Vagina (tissue), 2 donors: ENCODE measurements at places on chromosomes 5 and 9.

GRCh38 chr5:6468104-6468503, 19.4 kb downstream of the UBE2QL1 start:
- DNase-seq: no peak

DNA sequence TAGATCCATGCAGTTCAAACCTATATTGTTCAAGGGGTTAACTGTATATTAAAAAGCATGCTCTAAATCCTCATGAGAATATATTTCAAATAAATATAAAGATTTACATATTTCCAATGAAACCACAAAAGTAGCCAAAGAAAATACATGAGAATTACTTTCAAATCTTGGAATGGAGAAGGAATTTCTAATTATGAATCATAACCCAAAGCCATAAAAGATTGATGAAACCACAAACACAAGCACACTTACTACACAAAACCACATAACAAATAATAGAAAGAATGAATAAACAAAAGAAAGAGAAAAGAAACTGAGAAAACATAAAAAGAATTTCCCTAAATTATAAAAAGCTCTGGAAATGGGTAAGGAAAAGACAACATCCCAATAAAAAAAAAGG, 16.0 kb downstream of the ERP44 start:
- no peak for DNase-seq

GRCh38 chr9:108245901-108246300, 609.9 kb downstream of the ACTL7B start:
- DNase-seq: no peak

GRCh38 chr9:106883626-106884190, 20.7 kb downstream of the ZNF462 start:
- no peak for DNase-seq

DNA sequence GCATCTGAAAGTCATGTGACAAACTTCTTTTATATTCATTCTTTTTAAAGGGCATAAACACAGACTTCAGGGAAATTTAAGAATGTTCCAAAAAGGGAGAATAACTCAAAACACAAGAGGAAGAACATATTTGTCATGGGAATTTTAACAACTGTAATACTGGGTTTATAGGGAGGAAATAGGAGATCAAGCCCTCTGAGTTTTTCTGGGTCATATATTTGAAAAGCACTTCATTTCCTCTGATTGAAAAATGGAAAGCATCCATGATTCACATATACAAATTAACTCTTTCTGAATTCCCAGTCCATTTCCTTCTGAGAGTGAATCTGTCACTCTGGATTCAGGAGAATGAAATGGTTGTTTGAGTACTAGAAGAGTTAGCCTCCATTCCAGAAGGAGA, 26.8 kb downstream of the LURAP1L start:
- no peak for DNase-seq

- DNase-seq: no peak
Measured at GRCh38 chr9:88390371-88390990, 2.2 kb downstream of the SPIN1 start.

DNA sequence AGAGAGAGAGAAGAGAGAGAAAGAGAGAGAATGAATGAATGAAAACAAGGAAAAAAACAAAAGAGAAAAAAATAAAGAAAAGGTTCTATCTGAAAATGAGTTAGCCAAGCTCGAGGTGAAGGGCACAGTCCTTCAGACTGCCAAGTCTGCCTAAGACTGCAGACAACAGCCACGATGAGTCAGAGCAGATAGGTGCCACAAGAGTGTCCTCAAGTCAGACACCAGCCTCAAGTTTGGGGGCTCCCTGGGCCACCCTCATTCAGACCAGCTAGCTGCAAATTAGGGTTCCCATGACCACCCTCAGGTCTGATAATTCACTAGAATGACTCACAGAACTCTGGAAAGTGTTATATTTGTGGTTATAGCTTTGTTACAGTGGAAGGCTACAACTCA, 13.9 kb upstream of the HABP4 start:
- no peak for DNase-seq

- no peak for DNase-seq
Measured at GRCh38 chr5:177474002-177474476, 605 bp upstream of the DBN1 start.

DNA sequence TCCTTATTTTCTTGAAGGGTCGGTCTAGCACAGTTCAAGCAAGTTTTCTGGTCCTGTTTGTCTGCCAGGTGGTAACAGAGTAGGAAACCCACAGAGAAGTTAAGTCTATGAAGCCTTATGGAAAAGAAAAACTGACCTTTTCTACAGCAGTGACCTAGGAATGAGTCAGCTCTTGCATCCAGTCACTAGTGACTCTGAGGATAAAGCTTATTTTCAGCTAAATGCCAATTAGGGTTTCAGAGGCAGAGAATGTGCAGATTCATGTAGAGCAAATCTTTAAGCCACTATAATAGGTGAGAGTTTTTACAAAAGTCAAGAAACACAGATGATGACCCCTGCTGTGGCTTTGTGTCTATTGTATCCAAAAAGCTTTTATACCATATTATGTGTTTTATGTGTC, 100.7 kb downstream of the CWC27 start:
- DNase-seq: no peak

GRCh38 chr5:23484096-23484495, 23.3 kb upstream of the PRDM9 start:
- no peak for DNase-seq

- no peak for DNase-seq
Measured at GRCh38 chr9:85740787-85741094, 1.0 kb downstream of the AGTPBP1 start.
